ENCODE measurements at places on chromosomes 2 and 18.

DNA sequence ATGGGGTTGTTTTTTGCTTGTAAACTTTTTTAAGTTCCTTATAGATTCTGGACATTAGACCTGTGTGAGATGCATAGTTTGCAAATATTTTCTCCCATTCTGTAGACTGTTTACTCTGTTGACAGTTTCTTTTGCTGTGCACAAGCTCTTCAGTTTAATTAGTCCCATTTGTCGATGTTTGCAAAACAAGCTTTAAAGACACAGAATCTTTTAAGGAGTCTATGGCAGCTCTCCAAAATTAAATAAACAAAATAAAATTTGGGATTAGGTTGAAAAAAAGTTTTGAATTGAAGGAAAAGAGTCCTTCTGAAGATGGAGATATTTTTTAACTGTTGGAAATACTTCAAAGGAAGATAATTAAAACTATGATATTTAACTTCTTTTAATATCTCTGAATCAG is 88.8 kb downstream of the MAP3K20 start:
- DNase-seq, result no peak

DNA sequence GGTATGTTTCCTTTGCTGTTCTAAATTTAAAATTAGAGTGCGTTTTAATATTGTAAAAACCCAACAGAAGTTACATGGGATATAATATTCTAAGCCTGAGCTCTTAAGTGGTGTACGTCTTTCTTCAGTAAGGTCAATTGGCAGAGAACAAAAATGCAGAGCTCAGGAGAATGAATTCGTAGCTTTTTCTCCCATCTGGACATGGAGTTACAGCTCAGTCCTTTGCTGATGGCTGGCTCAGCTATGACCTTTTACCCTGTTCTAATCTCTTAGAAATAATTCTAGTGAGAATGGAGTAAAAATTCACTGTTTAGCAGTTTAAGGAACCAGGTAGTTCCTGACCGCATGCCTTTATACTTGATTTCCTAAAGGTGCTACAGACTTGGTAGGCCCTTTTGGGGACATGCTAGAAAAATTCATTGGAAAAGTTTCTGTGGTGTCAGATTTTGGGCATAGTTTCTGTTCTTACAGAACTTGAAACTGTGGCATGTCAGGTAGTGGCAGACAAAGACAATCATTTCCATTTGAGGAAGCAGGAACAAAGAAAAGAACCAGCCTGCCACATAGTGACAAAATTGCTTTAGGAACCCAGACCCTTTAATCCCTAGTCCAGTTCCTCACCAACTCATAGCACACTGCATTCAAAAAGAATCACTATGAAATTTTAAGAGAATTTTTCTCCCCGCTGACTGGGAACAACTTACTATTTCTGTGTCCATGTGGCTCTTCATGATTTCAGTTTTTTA is 566.8 kb upstream of the ZNF804A start:
- DNase-seq, result no peak

DNA sequence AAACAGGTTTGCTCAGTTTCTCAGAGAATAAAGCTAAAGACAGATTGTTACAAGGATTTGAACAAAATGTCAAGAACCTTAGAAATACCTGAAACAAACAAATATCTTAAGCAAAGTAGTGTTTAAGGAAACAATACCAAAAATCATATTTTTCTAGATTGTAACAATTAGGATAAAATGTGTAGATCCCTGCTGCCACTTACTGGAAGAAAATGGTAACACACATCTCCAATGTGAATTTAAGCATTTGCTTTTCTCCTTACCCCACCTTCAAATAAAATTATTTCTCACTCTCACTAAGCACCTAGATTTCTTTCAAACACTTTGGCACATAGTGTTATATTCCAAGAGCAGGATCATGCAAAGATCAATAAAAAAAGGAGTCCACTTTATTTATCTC is 34.9 kb downstream of the SUCLG1 start:
- DNase-seq, result no peak

DNA sequence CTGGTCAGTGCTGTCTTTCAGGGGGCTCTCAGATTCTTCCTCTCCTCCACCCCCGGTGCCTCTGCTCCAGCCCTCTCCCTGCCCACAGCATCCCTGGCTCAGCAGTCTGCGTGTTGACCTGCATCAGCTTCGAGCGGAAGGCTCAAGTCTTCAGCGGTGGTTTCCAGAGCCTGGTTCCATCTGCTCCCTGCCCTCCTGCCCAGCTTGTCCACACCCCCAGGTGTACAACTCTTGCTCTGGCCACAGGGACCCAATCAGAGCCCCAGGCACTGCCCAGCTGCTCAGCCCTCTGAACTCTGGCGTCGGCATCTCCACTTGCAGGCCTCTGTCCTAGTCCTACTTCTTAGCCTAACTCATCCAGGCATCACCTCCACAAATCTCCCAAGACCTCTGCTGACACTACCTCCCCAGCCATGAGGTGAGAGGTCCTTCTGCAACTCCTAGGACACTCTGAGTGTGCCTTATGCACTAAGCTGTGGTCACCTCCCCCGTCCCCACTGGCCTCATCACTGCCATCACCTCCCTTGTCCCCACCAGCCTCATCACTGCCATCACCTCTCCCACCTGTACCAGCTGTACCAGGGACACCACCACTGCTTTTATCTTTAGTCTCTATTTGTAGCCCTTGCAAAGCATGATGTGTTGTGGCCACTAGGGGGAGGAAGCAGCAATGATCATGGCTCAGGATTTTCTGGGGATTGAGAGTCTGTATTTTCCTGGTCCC is 60.9 kb downstream of the EDAR start:
- DNase-seq, result peak; percentile 25

GRCh38 chr2:197097578-197098366 is 171.3 kb upstream of the PGAP1 start:
- no peak for DNase-seq

GRCh38 chr2:240208096-240208495 is 67.6 kb upstream of the OTOS start:
- no peak for DNase-seq

GRCh38 chr18:41753826-41754225 is 201.2 kb upstream of the PIK3C3 start:
- no peak for DNase-seq

DNA sequence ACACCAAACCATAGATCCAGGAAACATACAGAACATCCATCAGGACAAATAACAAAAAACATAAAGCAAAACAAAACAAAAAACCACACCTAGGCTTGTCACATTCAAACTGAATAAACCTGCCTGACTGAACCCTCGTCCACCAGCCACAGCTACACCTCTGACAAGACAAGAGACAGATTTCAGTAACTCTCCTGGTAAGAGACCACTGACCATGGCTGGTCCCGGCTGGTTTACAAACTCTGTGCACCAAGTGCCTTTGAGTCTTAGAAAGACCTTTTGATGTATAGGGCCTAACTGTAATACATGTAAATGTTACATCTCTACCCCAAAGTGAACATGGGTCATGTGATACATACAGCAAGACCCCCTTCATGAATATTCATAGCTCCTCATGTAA is 4.8 kb upstream of the SLC66A2 start:
- DNase-seq, result no peak

DNA sequence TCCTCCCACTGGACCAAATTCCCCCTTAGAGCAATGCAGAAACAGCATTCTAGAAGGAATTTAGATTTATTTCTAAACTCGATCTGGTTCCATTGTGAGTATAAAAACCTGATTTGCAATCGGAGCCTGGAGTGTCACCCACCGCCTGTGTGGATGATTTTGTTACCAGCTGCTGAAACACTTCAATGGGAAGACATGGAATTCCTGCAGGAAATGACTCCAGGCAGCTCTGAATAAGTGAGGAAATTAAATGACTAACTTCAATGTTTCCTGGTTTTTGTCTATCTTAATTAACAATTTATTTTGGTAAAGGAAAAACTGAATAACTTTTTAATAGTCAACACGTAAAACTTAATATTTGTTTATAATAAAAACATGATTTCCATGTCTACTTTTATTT is 19.3 kb downstream of the CTAGE1 start:
- no peak for DNase-seq

- no peak for DNase-seq
These were observed 19.1 kb downstream of the RAMP1 start for GRCh38 chr2:237878321-237879057.

GRCh38 chr2:17373041-17373440 is 145.2 kb downstream of the RAD51AP2 start:
- DNase-seq, result no peak

GRCh38 chr2:27175330-27175729 is 26.5 kb downstream of the TCF23 start:
- DNase-seq, result no peak

- DNase-seq, result no peak
These were observed 113.0 kb downstream of the CDH2 start for GRCh38 chr18:28063926-28064325.

GRCh38 chr18:5317186-5317585 is 21.7 kb upstream of the ZBTB14 start:
- no peak for DNase-seq
